ENCODE measurements at places on chromosomes 11 and 22.

GRCh38 chr11:70537576-70538571 lies 139.5 kb downstream of the CTTN start:
- no peak for DNase-seq

DNA sequence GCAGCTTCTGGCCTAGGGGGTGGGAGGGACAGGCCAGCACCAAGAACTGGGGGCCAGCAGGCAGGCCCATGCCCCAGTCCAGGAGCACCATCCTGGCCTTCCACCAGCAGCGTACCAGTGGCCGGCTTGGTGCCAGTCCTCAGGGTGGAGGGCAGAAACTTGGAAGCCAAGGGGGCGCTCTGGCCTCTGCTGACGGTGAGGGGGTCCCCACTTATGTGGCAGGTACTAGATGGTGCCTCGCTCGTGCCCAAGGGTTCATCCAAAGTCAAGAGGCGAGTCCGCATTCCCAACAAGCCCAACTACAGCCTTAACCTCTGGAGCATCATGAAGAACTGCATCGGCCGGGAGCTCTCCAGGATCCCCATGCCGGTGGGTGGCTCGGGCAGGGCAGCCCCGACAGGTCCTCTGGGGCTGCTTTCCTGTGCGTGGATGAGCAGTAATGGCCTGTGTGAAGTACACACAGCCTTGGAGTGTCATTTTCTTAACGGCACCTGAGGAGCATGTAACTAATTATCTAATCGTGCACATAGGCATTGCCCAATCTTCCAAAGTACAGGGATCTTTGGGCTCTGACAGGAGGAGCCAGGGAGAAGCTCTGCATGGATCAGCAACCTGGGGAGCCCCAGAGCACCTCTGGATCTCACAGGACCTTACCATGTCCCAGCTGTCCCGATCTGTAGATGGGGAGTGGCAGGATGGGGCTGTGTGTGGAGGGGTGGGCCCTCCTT lies 79.1 kb downstream of the MORC2 start:
- no peak for DNase-seq

GRCh38 chr11:125869521-125869920 lies 17.9 kb upstream of the HYLS1 start:
- no peak for DNase-seq

DNA sequence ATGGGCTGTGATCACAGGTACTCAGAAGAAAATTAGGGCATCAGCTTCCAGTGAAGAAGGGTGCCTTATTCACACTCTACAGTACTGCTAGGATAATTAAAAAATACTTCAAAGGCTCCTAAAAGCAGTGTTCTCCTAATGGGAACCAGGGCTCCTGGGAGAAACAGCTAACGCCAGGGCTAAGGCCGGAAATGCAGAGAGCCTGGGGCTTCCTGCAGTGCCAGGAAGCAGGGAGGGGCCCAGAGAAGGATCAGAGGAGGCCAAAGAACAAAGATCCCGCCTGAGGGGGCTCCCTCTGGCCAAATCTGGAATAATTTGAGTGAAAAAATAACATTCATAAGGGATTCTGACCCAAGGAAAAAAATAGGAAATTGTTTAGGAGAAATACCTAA lies 27.5 kb downstream of the TOLLIP start:
- no peak for DNase-seq

Data from activated CD4-positive, alpha-beta T cell treated with anti-CD3 and anti-CD28 coated beads for 4 hours (primary cell).